Mesendoderm (in vitro differentiated cells): ENCODE measurements at places on chromosomes 6 and 20.

- H3K27me3 ChIP-seq: no peaks in the 10 kb centered on the region
- no peaks in the 10 kb centered on the region for H3K36me3 ChIP-seq
- DNase-seq: peak; percentile 92
- H3K27ac ChIP-seq: peak overlapping the region; percentile 81
- peak overlapping the region; percentile 4 for H3K4me3 ChIP-seq
- peaks cover 7% of the 10 kb centered on the region for H3K4me1 ChIP-seq
These were observed 5.3 kb upstream of the HSPA1B start for GRCh38 chr6:31822036-31822821.

GRCh38 chr6:107731422-107732319, 92.4 kb downstream of the SCML4 start:
- H3K4me1 ChIP-seq: peaks cover 1% of the 10 kb centered on the region
- no peak overlapping the region for H3K4me3 ChIP-seq
- no peak overlapping the region for H3K27ac ChIP-seq

DNA sequence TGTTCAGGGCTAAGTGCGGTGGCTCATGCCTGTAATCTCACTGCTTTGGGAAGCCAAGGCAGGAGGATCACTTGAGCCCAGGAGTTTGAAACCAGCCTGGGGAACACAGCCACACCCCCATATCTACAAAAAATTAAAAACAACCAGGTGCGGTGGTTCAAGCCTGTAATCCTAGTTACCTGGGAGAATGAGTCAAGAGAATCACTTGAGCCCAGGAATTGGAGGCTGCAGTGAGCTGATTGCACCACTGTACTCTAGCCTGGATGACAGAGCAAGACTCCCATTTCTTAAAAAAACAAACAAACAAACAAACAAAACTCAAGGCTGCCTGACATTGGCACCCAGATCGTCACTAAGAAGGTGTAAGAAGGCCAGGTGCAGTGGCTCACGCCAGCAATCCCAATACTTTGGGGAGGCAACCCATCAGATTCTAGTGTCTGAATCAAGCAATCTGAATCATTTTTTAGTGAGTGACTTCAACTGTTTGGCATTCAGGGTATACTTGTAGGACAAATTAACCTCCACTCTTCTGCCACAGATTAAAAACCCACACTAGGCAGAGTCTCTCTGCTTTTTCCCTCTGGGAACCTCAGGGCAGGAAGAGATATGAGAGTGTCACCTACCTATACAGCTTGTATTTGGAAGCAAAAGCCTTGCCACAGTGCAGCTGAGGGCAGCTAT, 6.1 kb downstream of the PLAGL2 start:
- H3K27ac ChIP-seq: no peak overlapping the region
- H3K4me3 ChIP-seq: no peak overlapping the region
- no peak for DNase-seq
- peaks cover 10% of the 10 kb centered on the region for H3K36me3 ChIP-seq

- peaks cover 14% of the 10 kb centered on the region for H3K4me1 ChIP-seq
- DNase-seq: no peak
- H3K27me3 ChIP-seq: no peaks in the 10 kb centered on the region
- H3K36me3 ChIP-seq: no peaks in the 10 kb centered on the region
- H3K4me3 ChIP-seq: no peak overlapping the region
- no peak overlapping the region for H3K27ac ChIP-seq
These were observed 20.1 kb downstream of the RIPOR2 start for GRCh38 chr6:24915641-24916040.

DNA sequence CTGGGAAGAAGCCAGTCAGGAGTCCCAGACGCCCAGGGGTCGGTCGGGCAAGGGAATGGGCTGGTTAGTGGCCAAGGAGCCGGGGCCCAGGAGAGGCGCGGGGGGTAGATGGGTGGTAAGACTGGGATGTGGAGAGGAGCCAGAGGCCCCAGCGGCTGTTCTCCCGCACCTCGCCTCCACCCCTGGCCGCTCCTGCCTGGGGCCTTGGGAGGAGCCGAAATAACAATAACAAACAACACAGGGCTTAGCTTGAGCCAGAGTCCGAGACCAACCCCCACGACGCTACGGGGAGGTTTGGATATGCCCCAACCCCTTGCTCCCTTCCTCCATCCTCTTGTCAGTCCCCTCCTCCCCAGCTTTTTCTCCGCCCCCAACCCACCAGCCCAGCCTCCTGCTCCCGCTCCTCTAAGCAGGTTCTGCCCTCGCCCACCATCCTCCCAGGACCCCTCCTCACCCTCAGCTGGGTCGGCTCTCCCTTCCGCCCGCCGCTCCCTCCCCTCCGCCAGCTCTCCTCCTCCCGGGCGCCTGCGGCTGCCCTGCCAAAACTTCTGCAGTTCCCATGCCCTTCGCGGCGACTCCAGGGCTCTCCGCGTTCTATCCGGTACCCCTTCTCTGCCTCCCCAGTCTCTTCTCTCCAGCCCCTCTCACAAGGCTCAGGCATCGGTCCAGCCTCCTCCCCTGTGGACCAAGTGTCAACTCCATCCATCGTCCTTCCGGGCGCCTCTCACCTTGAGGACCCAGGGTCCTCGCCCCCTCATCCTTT, 1.1 kb downstream of the RNF39 start:
- peak overlapping the region; percentile 29 for H3K4me3 ChIP-seq
- no peaks in the 10 kb centered on the region for H3K36me3 ChIP-seq
- no peak overlapping the region for H3K27ac ChIP-seq
- peak; percentile 50 for DNase-seq

GRCh38 chr20:15789079-15789478, 784.2 kb downstream of the KIF16B start:
- no peak overlapping the region for H3K4me3 ChIP-seq
- H3K27me3 ChIP-seq: no peaks in the 10 kb centered on the region
- no peaks in the 10 kb centered on the region for H3K4me1 ChIP-seq
- H3K36me3 ChIP-seq: no peaks in the 10 kb centered on the region
- H3K27ac ChIP-seq: no peak overlapping the region

DNA sequence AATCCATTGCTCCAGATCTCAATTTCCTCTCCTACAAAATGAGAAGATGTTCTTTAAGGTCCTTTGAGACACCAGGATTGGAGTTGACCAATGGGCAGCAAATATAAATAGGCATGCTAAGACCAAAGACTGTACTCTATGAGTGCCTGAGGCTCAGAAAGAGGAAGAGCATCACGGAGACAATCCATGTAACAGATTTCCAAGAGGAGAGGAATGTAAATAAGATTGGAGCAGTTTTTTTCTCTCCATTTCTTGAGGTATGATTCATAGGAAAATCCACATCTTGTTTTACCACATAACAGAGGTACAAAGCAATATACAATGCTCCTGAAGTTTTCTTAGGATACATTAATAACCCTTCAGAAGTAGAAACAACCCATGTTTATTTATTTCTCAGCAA, 109.8 kb downstream of the UBE3D start:
- H3K4me1 ChIP-seq: peaks cover 11% of the 10 kb centered on the region
- no peak overlapping the region for H3K27ac ChIP-seq
- H3K36me3 ChIP-seq: no peaks in the 10 kb centered on the region
- no peak overlapping the region for H3K4me3 ChIP-seq
- DNase-seq: no peak
- H3K27me3 ChIP-seq: no peaks in the 10 kb centered on the region

DNA sequence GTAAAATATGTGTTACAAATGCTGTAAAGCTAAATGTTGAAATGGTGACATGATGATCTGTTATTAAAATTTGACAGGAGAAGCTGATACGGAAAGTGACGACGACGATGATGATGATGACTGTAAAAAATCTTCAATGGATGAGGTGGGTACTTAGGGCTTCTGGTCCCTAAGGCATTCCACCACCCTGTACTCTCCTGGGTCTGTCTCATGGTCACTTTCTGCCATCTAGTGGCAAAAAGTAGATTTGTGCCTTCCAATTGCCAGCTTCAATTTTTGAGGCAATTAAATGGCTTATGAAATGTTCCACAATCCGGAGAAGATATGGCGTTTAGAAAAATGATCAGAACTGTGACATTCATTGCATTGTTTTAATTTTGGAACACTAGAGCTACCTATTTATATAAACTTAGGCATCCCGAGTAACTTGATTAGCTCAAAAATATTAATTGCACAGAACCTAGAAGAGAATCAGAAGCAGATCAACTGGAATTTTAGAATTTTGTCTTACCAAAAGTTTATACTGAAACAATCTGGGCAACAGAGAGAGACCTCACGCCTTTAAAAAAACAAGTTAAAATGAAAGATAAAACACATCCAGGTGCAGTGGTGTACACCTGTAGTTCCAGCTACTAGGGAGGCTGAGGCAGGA, 346.5 kb upstream of the PLCB4 start:
- no peaks in the 10 kb centered on the region for H3K36me3 ChIP-seq
- no peaks in the 10 kb centered on the region for H3K4me1 ChIP-seq
- peak; percentile 76 for DNase-seq
- H3K27ac ChIP-seq: no peak overlapping the region
- H3K4me3 ChIP-seq: no peak overlapping the region
- H3K27me3 ChIP-seq: no peaks in the 10 kb centered on the region

- H3K36me3 ChIP-seq: no peaks in the 10 kb centered on the region
- no peak overlapping the region for H3K4me3 ChIP-seq
- H3K4me1 ChIP-seq: no peaks in the 10 kb centered on the region
- H3K27ac ChIP-seq: no peak overlapping the region
- no peak for DNase-seq
These were observed 99.6 kb upstream of the TMEM170B start for GRCh38 chr6:11437824-11438459.

- no peak for DNase-seq
- H3K4me1 ChIP-seq: no peaks in the 10 kb centered on the region
- H3K27ac ChIP-seq: no peak overlapping the region
- H3K36me3 ChIP-seq: no peaks in the 10 kb centered on the region
These were observed 154.0 kb downstream of the LY86 start for GRCh38 chr6:6742535-6742934.

DNA sequence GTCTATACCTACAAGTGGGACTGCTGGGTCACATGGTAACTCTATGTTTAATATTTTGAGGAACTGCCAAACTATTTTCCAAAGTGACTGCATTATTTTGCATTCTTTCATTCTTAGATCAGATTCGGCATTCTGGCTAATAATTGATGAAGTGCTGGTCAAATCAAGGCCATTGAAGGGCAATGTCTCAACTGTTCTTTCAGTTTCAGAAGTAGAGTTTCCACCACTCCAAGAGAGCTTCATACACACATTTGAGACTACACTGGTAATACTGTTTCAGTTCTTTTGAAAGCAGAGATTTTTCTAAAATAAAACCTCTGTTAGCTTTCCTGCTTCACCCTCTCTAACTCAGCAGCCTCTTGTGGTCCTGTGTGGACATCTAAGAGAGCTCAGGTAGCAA, 154.5 kb downstream of the CFAP61 start:
- no peak for DNase-seq
- H3K36me3 ChIP-seq: no peaks in the 10 kb centered on the region
